ENCODE measurements at places on chromosomes 6 and 20.

DNA sequence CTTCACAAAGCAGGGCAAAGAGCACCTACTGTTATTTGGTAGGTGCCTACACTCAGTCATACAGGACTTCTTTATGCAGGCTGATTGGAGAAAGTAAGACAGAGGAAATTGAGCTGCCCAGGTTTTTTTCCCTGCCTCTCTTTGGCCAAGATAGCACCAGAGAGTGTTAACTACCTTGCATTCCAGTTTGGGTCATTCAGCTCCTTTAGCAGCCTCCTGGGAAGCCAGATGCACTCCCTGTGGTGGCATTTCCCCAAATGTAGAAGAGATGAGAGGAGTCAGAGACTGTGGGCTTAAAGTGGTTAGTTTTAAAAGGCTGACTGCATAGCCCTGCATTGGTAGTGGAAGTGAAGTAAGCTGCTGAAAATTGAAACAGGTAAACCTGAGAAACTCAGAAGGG lies 358.4 kb downstream of the BCKDHB start:
- no peak for DNase-seq

DNA sequence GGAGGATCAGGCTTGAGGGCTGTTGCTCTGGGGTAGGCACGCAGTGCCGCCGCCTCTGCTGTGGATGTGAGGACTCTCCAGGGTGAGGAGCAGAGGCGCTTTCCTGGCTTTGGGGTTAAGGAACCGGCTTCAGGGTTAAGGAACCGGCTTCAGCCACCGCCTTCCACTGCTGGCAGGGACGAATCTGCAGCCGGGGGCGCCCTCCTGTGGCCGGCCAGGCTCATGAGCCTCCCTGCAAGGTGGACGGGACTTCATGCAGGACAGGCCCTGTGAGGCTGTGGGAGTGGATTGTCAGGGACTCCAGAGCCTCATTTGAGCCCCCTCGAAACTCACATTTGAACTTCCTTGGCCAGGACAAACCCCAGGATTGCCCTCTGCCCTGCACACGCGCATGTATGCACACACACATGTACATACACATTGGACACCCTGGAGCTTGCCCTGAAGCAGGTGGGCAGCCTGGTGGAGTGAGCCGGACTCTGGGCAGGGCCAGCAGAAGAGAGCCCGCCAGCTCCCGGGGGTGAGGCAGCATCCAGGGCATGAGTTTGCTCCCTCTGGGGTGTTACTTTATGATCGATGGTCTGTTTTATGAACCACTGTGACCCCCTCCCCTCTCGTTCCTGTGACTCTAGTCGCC lies 146.9 kb downstream of the PHACTR3 start:
- DNase-seq: peak; percentile 31

- no peak for DNase-seq
These were observed 57.8 kb downstream of the PTPN1 start for GRCh38 chr20:50567860-50568548.

DNA sequence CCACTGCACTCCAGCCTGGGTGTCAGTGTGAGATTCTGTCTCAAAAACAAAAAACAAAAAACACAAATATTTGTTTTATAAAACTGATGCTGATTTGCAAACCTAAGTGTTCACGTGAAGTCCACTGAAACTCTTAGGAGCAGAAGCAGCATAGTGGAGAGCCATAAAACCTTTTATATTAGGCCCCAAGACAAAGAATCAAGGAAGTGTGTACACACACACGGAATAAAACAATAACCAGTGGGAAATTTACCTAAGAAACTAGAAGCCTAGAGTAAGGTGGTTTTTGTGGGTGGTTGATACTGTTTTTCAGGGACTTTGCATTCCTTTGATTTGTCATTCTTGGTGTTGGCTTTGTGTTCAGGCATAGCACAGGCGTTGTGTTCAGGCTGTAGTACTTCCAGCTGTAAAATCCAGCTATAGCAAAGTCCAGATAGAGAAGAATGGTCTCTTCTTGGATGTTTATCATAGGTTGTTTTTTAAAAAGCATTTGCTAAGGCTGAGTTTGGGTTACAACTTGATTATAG lies 61.3 kb downstream of the ATRN start:
- no peak for DNase-seq

GRCh38 chr6:84808491-84809061 lies 44.2 kb upstream of the TBX18 start:
- DNase-seq: no peak

DNA sequence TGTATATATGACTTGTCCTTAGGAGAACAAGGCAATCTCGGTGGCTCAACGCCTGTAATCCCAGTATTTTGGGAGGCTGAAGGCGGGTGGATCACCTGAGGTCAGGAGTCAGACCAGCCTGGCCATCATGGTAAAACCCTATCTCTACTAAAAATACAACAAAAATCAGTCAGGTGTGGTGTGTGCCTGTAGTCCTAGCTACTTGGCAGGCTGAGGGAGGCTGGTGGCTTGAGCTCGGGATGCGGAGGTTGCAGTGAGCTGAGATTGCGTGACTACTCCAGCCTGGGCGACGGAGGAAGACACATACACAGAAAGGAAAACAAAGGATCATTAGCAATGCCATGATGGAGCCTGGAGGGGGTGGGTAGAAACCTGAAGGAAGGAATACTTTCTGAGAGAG lies 166.6 kb upstream of the RREB1 start:
- DNase-seq: no peak

DNA sequence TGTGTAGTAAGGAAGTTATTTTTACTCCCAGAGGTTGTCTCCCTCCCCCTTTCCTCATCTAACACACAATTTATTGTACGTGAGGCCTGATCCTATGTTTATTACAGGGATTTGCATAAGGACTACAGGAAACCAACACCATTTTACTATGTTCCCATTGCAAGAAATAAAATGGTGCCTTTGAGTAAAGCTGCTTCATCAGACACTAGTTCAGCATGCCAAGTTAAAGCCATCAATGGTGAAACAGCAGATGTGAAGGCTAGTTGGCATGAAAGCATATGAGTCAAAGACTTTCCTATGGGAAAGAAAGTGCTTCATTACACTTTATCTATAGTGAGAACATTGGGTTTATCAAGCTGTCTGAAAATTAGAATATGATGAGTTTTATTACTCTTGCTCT lies 543.0 kb downstream of the GRIK2 start:
- DNase-seq: no peak

- peak; percentile 15 for DNase-seq
These were observed 7.6 kb downstream of the PRND start for GRCh38 chr20:4729265-4729664.

GRCh38 chr6:37311741-37312473 lies 41.9 kb upstream of the RNF8 start:
- no peak for DNase-seq

DNA sequence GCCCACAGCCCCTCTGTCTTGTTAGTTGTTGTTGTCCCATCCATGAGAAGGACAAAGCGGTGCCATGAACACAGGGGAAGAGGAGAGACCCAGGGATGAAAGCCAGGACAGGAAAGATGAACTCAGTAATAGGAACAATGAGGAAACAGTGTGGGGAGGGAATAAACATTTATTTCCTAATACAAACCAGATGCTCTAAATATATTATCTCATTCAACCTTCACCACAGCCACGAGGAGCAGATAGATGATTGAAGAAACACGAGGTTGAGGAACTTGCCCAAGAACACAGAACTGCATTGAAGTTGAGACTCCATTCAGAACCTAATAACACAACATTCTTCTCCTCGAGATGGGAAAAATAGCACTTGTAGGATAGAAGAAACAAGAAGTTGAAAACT lies 53.0 kb upstream of the AIG1 start:
- DNase-seq: no peak

DNA sequence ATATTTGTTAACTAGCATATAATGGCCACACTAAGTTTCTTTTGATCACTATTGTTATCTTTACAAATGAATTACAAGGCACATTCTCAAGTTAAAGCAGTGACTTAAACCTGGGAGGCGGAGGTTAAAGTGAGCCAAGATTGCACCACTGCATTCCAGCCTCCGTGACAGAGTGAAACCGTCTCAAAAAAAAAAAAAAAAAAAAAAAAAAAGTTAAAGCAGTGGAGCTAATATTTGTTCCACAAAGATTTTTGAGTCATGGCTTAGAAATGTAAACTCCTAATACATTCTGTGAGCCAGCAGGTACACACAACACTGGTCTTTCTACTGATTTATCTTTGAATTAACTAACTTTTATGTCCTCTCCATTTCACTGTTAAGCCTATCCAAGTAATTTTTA lies 221.7 kb upstream of the HTR1E start:
- DNase-seq: no peak

GRCh38 chr6:85470023-85470410 lies 20.1 kb downstream of the NT5E start:
- no peak for DNase-seq

- DNase-seq: no peak
These were observed 16.9 kb downstream of the STX16 start for GRCh38 chr20:58667975-58668374.

DNA sequence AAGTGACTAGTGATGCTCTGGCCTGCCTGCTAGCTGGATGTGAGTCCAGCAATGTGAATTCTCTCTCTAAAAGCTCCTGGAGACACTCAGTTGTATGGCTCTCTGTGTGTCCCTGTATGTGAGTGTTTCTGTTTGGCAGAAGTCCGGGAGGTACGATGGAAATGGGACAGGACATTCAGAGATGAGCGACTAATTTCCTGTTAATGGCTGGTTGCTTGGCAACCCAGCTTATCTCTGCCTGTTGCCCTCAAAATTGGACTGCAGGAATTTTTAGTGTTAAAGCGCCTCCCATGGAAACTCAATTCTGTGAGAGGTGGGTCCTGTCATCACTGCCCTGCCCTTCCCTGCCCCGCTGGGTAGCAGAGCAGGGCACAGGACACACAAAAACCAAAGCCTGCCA lies 136.8 kb upstream of the LRFN2 start:
- no peak for DNase-seq
